Aorta (tissue), 5 donors: ENCODE measurements at places on chromosomes 12 and 14.

DNA sequence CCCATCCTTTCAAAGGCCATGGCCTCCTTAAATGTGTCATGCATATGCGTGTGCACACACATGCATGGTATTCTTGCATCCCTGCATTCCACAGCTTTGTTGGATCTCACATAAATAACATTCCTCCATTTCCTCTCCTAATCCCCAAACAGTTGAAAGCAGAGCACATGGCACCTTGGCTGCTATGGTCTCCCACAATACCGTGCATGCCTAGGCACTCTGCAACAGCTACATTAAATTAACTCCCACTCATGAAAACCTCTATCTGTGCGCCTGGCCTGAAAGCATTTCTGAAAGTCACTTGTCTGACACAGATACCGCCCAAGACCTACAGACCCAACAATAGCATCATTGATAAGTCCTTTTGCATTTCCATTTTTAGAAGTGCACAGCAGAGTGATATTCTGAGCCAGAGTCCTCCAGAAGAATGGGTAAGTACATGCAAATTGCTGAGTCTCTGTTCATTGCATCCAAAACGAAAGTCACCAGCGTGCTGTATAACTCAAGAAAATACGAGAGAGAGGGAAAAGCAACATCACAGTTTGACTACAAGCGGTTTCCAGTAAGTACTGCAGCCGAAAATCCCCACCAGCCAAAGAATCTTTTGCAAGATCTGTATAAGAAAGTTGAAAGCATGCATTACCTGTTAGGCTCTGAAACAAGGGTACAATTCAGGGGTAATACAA, 436 bp downstream of the ASB2 start:
- no peak for DNase-seq

- no peak for DNase-seq
These were observed 228.1 kb downstream of the CHST11 start for GRCh38 chr12:104684884-104685283.

GRCh38 chr14:90676912-90677311, 139.3 kb downstream of the TTC7B start:
- DNase-seq: no peak

DNA sequence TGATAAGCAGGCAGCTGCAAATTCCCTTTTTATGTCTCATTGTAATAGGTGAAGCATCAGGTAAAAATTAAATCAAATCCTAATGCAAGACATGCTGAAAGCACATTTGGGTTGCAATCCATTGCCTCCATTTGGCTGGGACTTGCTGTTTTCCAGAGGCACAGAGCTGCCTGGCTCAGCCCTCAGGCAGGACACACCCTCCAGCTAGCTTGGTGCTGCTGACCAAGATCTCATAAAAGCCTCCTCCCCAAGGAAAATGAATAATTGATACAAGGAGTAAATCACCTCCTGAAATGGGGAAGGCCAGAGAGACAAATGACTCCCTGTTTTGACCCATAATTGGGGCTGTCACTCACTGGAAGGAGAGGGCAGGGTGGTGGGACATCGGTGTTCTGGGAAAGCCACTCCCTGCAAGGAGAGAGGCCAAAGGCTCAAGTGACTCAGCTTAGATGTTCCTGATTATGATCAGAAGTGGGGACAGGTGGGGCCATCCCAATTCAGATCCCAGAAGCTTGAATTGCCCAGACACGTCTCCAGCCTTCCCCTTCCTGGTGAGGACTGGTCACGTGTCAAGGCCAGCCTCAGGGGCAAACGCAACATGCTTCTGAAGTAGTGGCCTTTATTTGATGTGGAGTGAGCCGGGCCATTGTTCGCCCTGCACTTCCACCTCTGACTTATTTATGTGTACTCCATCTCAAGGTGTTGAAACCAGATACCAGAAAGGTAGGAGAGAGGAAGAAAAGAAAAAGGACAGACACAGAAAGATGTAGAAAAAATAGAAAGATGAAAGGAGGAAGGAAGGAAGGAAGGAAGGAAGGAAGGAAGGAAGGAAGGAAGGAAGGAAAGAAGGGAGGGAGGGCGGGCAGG, 773.7 kb downstream of the BCL11B start:
- DNase-seq: no peak

GRCh38 chr12:132033627-132034026, 83.9 kb downstream of the EP400 start:
- no peak for DNase-seq

GRCh38 chr14:68407285-68407684, 385.6 kb downstream of the ZFP36L1 start:
- DNase-seq: no peak

GRCh38 chr12:120833849-120834248, 70.3 kb downstream of the SPPL3 start:
- DNase-seq: no peak

GRCh38 chr12:66739940-66740651, 61.2 kb upstream of the GRIP1 start:
- no peak for DNase-seq

DNA sequence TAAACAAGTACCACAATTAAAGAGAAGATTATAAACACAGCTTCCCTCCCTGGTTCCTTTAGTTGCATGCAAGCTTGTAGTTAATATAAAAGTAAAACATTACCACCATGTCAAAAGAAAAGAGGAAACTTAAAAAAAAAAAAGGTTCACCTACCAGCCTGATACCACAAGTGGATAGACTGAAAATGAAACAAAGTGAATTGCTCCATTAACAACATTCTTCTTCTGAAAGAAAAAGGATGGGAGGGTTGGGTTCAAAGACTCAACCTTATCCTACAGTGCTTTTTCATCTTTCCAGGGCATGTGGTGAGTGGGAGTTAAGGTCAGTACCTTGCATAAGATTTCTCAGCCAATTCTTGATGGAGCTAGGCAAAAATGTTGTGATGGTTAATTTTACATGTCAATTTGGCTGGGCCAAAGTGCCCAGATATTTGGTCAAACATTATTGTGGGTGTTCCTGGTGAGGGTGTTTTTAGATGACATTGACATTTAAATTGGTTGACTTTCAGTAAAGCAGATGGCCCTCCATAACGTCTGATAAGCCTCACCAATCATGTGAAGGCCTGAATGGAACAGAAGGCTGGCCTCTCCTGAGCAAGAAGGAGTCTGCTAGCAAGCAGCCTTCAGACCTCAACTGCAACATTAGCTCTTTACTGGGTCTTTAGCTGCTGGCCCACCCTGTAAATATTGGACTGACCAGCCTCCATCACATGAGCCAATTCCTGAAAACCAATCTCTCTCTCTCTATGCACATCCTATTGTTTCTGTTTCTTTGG, 28.8 kb downstream of the VCPKMT start:
- DNase-seq: no peak

- no peak for DNase-seq
These were observed 50.6 kb upstream of the ANO6 start for GRCh38 chr12:45165284-45165683.

GRCh38 chr12:27826076-27826475, 46.0 kb upstream of the MANSC4 start:
- DNase-seq: no peak

DNA sequence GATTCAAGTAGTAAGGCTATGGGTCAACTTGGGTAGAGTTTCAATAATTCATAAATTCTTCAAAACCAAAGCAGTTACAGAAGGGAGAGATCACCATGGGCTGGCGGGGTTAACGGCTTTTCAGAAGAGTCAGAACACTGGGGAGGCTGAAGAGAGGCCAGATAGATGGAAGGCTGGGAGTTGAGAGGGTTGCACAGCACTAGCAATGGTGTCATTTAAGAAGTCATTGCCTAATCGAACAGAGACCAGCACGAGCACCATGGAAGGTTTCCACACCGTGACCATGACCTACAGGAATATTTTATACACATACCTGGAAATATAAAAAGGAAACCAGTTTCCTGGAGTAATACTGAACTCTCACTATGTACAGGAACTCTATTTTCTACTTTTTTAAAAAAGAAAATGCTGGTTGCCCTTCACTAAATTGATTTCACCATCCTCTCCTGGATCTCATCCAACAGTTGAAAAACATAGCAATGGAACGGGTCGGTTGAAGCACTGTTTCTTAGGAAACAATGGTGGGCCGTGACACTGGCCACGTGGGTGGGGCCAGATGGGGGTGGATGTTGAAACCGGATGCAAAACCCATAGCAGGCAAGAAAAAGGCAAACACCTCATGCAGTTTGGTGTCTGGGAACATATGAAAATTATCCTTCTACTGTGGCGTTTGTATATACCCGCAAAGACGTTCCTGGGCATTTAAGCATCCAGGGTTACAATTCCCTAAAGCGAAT, 38.0 kb upstream of the RIN3 start:
- peak; percentile 80 for DNase-seq

DNA sequence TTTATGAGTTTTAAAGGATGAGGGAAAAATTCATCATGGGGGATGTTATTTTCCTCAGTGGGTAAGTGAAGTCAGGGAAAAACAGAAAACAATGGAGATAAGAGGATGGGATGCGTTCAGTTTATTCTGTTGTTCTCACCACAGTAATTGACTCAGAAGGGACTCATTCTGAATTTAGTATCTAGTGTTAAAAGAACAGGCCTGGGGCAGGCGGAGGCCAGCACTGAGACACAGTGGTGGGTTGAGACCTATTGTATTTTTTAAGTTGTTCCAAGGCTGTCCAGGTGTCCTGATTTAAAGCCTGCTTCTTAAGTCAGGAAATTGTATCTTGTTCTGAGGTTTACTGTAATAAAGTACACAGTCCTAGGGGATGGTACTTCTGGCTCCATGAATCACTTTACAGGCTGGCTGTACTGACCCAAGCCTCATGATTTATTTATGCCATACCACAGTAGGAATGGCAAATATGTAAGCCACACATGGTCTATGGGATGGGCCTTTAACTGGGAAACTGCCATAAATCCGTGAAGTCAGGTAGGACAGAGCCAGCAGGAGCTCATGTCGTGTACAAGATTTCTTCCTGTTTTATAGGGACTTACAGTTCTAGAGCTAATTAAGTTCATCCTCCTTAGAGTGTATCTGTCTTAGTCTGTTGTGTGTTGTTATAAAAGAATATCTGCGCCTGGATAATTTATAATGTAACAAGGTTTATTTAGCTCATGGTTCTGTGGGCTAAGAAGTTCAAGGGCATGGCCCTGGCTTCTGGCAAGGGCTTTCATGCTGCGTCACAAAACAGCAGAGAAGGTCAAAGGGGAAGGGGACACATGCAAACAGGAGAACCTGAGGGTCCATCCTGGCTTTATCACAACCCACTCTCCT, 244.1 kb downstream of the FBXL14 start:
- DNase-seq: no peak

- DNase-seq: peak; percentile 77
These were observed 728 bp upstream of the STON2 start for GRCh38 chr14:81400852-81401251.

- no peak for DNase-seq
These were observed 1073.0 kb upstream of the FLRT2 start for GRCh38 chr14:84456946-84457345.

- DNase-seq: no peak
These were observed 180.5 kb downstream of the CAND1 start for GRCh38 chr12:67449591-67450052.

DNA sequence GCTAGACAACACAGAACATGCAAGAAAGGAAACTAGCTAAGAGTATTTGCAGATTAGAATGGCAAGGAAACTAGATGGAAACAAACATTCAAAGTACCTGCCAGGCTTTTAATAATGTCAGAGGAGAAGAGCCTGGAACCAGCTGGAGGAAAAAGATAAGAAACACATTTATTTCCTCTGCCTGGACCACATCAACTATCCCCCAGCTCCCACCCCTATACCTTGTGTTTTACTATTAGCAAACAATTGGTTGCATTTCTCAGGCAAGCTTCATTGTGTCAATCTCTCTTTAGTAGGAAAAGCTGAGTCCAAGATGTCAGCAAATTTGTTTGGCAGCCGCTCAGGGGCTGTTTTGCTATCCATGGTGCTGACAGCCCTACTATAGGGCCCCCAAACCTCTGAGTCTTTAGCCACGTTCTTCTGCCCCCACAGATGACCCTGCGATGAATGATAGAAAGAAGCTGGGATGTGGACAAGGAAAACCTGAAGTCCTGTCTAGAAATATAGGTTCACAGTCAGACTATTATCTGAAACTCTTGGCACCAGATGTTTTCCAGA, 11.6 kb upstream of the SYNDIG1L start:
- DNase-seq: no peak

DNA sequence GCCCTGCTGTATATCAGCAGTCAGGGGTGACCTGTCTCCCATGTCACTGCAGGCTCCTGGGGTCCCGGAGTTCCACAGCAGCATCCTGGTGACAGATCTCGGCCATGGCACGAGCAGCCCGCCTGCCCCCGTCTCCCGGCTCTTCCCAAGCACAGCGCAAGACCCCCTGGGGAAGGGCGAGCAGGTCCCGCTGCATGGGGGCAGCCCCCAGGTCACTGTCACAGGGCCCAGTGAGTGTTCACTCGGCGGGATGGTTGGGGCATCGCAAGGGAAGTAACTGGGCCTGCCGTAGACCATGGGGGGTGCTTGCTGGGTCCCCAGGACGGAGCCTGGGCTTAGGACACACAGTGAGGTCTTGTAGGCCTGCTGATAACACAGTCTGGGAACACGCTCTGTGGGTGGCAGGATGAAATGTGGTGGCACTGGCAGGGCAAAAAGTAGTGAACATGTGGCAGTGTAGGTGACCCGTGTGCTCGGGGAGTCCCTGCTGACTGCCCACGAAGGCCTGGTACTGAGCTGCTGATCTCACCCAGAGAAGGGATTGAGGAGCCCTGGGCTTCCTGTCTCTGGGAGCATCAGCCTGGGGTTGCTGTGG, 38.5 kb downstream of the IL31 start:
- no peak for DNase-seq

- DNase-seq: no peak
These were observed 4.1 kb upstream of the FIGNL2 start for GRCh38 chr12:51852404-51853137.

DNA sequence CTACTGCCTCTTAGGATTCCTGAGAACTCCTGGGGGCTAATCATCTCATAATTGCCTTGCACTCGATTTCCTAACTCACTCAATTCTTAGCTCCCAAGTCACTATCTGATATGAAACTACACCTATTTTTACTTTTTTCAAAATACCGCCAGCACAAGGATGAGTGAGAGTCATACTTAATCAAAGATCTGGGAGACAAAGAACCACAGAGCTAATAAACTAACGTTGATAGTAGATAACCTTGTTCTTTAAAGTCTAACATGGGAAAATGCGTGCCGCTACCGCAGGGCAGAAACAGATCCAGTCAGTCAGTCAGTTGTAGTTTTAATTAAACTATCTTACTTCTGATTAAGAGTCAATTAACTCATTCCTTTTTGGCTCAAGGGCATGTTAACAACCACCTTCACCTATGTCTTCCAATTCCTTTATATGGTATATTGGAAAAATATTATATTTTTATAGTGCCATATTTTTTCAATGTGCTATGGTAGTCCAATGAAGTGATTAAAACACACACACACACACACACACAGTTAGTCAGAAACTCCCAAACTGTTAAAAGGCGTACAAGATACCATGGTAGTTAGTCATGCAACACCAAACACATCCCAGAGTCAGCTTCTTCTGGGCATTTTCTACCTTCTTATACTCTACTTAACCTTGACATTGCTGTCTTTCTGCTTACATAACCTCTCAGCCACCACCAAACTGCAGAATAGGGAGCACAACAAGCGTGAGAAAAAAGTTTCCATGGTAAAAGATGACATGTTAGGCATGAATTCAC, 114.0 kb downstream of the KLHL28 start:
- no peak for DNase-seq

- no peak for DNase-seq
These were observed 35.2 kb upstream of the PCNX1 start for GRCh38 chr14:70871863-70872677.
